ENCODE measurements at places on chromosomes 1 and 21.

DNA sequence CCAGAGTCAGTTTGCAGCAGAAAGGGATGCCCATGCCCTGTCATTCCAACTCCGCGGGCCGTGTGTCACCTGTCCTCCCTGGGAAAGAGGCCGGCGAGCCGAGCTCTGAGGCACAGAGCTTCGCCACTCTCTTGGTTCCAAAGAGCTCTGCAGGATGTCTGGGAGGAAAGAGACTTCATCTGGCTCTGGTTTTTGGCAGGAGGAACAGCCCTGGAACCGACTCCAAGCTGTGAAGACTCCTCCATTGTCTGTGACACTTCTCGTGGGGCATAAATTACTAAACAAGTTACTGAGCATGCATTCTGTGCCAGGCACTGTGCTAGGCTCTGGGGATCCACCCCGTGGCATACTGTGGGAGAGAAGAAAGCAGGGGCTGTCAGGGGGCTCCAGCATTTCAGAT, 3.9 kb upstream of the FAM151A start:
- DNase-seq: no peak

DNA sequence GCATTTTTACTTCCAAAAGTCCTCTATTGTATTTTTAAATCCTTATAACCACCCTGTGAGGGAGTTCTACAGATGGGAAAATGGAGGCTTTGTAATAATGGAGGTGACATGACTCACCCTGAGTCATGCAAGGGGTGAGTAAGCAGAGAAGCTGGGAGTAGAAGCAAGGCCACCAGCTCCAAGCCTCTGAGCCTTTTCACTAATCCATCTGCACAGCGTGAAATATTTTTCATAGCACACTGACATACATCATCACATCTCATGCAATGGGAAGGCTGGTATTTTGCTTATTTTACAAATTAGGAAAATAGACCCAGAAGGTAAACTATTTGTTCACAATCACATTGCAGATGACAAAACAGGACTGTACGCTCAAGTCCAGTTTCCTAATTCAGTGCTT, 96.9 kb downstream of the KCNH1 start:
- DNase-seq: no peak

- DNase-seq: no peak
Observed at GRCh38 chr1:9315411-9316079, 22.9 kb downstream of the SPSB1 start.

DNA sequence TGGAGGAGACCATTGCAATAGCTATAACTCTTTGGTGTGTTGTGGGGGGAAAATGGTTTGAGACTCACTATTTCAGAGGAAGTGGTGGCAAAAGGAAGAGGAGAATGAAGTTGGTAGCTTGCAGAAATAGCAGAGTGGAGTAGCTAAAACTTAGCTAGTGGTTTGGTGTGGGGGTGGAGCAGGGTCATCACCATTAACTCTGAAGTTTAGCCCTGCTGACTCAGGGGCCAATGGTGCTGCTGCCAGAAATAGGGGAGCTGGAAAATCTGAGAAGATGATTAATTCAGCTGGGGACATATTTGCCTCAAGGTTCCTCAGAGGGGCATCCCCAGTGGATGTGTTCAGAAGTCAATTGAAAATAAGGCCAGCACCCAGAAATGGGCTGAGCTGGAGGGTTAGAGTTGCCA, 65.4 kb downstream of the RUNX1 start:
- no peak for DNase-seq

GRCh38 chr21:37181059-37181458, 86.1 kb downstream of the VPS26C start:
- no peak for DNase-seq

- no peak for DNase-seq
Observed at GRCh38 chr1:45304311-45305081, 22.2 kb upstream of the HPDL start.

DNA sequence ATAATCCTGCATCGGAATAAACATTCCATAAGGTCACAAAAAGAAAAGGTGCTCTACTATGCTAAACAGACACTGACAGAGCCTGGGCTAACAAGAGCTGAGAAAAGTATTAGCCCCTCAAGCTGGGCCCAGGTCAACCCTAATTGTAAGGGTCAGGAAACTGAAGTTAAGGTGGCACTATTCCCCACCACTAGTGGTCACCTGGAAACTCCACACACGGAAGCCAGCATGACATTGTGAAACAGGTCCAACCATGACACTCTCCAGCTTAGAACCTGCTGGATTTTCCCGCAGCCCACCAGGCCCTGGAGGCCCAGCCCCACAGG, 1.2 kb downstream of the PTTG1IP start:
- no peak for DNase-seq

- no peak for DNase-seq
Observed at GRCh38 chr1:230785636-230786384, 38.6 kb downstream of the CAPN9 start.

GRCh38 chr1:206693029-206693428, 8.3 kb downstream of the MAPKAPK2 start:
- peak; percentile 29 for DNase-seq

GRCh38 chr1:239977416-239977815, 114.3 kb upstream of the FMN2 start:
- DNase-seq: no peak

DNA sequence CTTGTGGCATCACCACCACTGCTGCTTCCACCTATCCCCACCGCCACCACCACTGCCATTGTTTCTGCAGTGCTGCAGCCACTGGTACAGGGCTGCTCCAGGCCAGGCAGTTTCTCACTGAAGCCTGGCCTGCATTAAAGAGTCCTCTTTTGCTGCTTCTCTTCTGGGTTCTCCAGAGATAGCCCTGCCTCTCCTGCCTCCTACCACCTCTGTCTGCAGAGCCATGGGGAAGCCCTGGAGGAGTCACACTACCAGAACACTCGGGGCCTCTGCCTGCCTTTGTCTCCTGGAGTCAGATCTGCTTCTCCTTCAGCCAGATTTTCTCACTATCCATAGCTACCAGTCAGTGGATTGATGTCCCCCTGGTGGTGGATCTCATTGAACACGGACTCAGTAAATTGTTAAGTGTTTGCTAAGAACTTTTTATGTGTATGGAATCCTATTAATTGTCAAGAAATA, 37.7 kb upstream of the DDAH1 start:
- no peak for DNase-seq

GRCh38 chr1:152502496-152503180, 8.0 kb upstream of the LCE5A start:
- DNase-seq: no peak

GRCh38 chr1:231930257-231930947, 303.8 kb downstream of the DISC1 start:
- no peak for DNase-seq

GRCh38 chr1:110288111-110288510, 51.1 kb upstream of the RBM15 start:
- DNase-seq: no peak

DNA sequence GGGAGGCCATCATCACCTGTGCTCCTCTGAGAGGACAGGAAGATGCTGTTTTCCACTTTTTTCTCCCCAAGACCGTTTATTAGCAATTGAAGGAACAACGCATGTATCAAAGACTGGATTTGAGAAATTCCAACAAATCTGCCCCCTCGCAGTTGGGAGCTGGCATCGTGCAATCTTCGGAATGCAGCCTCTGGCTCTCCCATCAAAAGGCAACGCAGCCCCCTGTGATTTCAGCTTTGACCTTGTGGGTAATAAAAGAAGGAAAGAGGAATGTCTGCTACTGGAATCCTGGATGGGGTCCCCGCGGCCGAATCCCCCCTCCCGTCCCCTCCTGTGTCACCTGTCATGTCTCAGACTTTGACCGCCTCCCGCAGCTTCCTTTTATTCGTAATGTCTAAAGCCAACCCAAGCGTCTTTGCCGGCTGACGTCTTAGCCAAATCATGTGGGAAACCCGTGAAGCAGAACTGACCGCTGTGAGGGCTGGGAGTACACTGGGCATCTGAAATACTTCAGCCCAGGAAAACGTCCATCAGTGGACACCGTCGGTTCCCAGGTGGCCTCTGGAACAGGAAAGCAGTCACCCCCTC, 101.5 kb downstream of the WDR4 start:
- no peak for DNase-seq

- no peak for DNase-seq
Observed at GRCh38 chr1:1355416-1355815, 2.9 kb downstream of the MXRA8 start.

- DNase-seq: no peak
Observed at GRCh38 chr1:94953107-94953506, 26.2 kb upstream of the CNN3 start.

DNA sequence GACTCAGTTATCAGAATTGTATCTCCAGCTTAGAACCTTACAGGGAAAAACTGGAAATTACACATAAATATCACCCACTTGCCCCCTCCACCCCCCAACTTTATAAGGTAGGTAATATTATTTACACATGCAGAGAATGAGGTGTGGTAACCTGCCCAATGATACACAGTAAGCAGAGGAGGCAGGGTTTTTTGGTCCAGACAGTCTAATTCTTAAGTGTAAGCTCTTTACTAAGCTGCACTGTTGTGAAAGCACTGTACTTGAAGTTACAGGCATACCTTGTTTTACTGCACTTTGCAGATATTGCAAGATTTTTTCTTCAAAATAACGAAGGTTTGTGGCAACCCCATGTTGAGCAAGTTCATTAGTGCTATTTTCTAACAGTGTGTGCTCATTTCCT, 24.8 kb upstream of the MYOCOS start:
- DNase-seq: no peak

DNA sequence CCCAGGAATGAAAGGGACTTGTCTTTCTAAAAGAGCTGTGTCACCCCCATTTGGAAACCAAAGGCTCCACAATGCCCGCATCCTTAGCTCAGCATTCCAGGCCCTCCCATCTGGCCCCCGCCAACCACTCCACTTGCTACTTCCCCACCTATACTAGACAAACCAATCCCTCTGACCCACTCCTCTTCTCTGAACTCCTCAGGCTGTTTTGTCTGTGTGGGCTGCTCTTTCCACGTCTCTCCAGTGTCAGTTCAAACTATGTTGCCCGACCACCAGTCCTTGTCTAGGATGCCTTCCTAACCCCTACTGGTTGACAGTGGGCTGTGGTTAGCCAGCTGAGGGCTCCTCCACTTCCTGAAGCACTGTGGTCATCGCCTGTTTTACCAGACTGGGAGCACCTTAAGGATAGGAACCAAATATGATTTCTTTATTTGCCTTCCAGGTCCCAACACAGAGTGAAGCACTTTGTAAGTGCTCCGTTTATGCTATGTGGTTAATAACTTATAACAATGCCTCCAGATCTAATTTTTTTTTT, 8.1 kb upstream of the COA7 start:
- no peak for DNase-seq
